ENCODE measurements at places on chromosomes 13 and 19. TPM values are rescaled to one million over a fixed set of nuclear protein-coding genes. Genes with fewer than 3 reads are reported as not detected.
A peak's percentile ranks its signal among the peaks of the same experiment; 100 is the strongest.

DNA sequence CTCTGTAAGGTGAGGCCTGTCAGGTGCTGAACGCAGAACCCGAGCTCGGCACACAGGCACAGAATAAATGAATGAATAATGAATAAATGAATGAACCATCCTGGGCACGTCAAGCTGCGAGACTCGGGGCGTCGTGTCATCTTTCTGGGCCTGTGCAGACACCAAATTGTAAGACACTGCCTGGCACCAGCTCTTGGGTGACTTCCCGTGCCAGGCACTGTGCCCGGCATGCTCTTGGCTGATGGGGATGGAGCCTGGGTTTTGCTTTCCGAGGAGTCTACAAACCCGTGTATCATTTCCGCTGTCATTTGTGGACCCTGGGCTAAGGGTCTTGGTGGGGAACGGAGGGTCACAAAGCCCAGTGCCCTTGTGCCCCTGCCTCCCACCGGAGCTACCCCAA lies 43.9 kb downstream of the CELF5 start:
- DNase-seq = no peak

- no peak for DNase-seq
Observed at GRCh38 chr19:40553885-40554857, 22.5 kb upstream of the SHKBP1 start.

- DNase-seq = no peak
Observed at GRCh38 chr19:40739030-40739839, 11.0 kb downstream of the ACTMAP start.

GRCh38 chr19:54207983-54208783 lies 7.5 kb downstream of the RPS9 start:
- peak; percentile 66 for DNase-seq

DNA sequence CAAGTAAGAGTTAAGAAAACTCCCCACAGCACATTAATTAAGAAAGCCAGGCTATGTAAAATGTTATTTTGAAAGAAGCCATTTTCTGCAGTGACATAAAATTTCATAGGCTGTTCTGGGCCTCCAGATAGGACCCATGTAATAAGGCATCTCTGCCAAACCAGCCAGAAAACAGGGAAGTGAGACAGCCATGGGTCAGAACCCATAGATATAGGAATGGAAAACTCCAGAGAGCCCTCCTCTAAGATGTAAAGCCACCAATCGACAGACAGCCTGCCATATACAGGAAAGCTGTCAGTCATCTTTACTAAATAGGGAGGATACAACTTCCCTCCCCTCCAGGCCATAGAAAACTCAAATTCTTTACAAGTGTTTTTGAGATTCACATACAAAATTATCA lies 493.3 kb downstream of the COG6 start:
- DNase-seq = no peak

DNA sequence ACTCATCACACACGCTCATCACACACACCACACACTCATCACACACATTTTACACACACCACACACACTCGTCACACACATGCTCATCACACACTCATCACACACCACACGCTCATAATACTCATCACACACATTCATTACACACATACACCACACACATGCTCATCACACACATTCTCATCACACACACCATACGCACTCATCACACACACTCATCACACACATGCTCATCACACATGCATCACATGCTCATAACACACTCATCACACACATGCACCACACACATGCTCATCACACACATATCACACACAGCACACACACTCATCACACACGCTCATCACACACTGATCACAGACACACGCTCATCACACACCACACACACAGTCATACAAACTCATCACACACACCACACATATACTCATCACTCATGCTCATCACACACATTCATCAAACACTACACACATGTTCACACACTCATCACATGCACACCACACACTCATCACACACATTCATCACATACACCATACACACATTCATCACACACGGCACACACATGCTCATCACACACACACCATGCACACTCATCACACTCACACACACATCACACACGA lies 247.1 kb upstream of the SGCG start:
- no peak for DNase-seq

- DNase-seq = no peak
Observed at GRCh38 chr13:40539576-40540327, 126.7 kb downstream of the FOXO1 start.

DNA sequence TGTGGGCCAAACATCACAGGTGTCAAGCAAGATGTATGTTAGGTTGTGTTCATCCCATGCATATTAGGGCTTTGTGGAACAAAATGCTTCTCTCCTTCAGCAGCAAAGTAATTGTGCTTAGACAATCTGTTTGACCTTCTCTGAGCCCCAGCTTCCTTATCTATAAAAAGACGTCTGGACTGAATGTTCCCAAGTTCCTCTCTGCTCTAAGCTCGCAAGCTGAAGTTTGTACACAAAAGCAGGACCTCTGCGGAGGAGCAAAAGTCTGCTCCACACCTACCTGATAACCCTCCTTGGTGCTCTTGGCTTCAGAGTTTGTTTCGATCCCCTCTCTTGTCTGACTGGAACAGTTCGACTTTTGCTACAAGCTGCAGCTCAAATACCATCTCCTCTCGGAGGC lies 95.7 kb upstream of the UBL3 start:
- no peak for DNase-seq

- DNase-seq = no peak
Observed at GRCh38 chr19:10211061-10211460, 16.3 kb upstream of the DNMT1 start.

GRCh38 chr19:17424743-17425365 lies 5.0 kb downstream of the MVB12A start:
- peak; percentile 28 for DNase-seq

- no peak for DNase-seq
Observed at GRCh38 chr13:51221108-51221507, 1.1 kb upstream of the FAM124A start.

GRCh38 chr19:11882606-11883005 lies 5.0 kb upstream of the ZNF69 start:
- DNase-seq = no peak

- DNase-seq = no peak
Observed at GRCh38 chr19:37986048-37986750, 79.2 kb downstream of the SIPA1L3 start.

- no peak for DNase-seq
Observed at GRCh38 chr19:35521124-35521743, 6.9 kb downstream of the SBSN start.

- DNase-seq = peak; percentile 67
Observed at GRCh38 chr19:8512115-8512967, 1.6 kb downstream of the ZNF414 start.

GRCh38 chr13:85737952-85738351 lies 61.3 kb downstream of the SLITRK6 start:
- DNase-seq = no peak

GRCh38 chr19:23771761-23772674 lies 13.3 kb upstream of the ZNF681 start:
- no peak for DNase-seq

DNA sequence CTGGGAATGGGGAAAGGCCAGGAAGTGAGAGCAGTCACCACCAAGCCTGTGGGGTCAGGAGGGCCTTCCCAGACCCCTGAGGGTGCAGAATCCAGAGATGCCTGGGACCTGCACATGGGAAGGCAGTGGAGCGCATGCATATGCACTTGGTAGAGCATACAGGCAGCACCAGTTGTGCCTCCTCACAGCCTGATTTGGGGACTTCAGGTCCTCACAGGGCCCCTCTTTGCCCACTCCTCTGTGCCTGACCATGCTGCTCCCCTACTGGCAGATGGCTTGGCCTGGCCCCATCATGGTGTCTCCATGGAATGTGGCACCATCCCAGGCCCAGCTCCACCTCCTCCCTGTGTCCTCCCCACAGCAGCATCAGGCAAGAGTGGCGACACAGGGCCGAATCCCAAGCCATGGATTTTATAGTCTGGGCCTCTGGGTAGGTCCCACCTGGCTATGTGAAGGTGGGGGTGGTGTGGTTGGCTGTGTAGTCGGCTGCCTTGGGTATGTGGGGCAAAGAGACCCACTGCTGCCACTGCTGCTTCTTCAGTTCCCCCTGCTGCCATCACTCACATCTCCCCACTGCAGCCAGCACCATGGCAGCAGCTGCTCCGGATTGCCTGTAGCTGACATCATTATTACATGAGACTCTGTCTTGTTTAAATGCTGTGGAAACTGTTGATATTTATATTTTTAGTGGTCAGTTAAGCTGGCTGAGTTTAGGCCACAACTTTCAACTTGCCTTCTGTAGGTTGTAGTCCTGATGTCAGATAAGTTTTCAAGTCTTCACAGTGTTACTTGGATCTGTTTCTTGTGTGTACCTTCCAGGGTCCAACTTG lies 247.0 kb downstream of the GPC6 start:
- no peak for DNase-seq

DNA sequence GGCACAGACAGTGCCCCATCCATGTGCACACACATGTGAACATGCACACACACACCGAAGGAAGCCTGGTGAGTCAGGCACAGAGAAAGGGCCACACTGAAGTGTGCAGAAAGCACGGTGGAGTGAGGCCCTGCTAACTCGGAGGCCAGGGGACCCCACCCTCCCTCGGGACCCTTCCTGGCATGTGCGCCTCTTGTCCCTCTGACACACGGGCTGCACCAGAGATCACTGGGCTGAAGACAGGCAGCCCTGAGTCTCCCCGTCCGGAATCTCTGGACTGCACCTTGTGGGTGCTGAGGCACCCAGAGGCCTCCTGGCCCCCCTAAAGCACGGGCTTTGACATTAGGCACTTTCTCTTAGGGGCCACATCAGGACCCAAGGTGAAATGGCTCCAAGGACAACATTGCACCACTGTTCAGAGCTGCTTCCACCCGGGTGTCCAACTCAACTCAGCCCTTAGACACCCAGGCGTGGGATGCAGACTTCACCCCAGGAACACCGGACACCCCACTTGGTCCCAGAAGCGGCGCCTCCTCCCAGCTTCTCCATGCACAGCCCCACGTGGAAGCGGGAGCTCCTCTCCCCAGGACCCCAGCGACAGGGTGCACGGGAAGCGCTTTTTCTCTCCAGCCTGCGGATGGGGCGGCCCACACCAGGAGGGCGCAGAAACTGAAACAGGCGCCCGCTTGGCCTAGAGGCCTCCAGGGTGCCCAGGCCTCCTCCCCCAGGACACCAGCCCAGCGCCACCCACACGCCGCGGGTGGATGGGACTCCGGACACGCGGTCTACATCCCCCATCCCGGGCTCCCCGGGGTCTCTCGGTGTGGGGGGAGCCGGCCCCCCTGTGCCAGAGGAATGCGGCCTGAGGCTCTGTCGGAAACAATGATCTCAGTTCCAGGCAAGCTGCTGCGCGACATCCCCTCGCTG lies 90.2 kb downstream of the SPACA7 start:
- DNase-seq = no peak

Gene HS6ST3
- total RNA-seq = not detected

Gene SMAD9
- 13.0 TPM for total RNA-seq

Gene KLHL1
- total RNA-seq = 0.08 TPM

Gene ZNF414
- 22.4 TPM for total RNA-seq

Gene ZNF547
- total RNA-seq = 1.8 TPM

Gene ZNF776
- 13.3 TPM for total RNA-seq

Gene MCF2L
- total RNA-seq = 86.9 TPM

Gene ZNF726
- total RNA-seq = 2.2 TPM

Gene IL17D
- total RNA-seq = 1.2 TPM

All from left colon (tissue), 2 donors.